B cell (primary cell): ENCODE measurements at places on chromosomes 4 and X. TPM values are rescaled to one million over a fixed set of nuclear protein-coding genes. Genes with fewer than 3 reads are reported as not detected.

The BGN gene
- total RNA-seq = not detected in 2 replicates

The DNAAF6 gene
- not detected in 2 replicates for total RNA-seq

DNA sequence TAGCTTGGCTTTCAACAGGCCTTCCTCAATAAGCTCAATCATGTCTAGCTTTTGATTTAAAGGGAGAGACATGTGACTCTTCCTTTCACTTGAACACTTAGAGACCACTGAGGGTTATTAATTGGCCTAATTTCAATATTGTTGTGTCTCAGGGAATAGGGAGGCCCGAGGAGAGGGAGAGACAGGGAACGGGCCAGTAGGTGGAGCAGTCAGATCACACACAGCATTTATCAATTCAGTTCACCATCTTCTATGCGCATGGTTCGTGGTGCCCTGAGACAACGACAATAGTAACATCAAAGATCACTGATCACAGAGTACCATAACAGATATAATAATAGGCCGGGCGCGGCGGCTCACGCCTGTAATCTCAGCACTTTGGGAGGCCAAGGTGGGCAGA, 17.8 kb downstream of the ZNF81 start:
- peak; percentile 34 for DNase-seq

DNA sequence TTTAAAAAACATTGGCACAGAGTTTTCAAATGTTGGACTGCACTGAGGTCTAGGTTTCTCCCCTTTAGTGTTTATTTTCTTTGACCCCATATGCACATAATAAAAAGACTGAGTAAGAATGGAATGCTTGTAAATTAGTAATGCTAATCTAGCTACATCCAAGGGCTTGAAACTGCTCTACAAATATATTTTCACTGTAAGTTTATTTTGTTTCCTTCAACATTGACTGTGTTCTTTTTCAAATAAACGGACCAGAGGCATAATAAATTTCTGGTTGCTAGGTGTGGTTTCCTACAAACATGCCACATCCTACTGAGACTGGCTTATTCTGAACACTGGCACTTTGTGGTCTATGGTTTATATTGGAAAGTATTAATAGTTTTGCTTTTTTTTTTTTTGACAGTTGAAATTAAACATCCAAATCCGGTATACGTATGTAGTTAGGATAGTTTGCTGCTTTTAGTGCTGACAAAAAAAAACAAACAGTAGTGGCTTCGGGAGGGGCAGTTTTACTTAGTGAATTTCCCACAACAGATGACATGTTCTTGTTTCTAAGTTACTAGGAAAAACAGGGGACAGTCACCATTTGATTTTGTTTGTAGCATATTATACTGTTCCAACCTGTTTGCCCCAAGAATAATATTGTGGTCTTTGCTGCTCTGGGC, 13.2 kb downstream of the CA5B start:
- peak; percentile 72 for DNase-seq

DNA sequence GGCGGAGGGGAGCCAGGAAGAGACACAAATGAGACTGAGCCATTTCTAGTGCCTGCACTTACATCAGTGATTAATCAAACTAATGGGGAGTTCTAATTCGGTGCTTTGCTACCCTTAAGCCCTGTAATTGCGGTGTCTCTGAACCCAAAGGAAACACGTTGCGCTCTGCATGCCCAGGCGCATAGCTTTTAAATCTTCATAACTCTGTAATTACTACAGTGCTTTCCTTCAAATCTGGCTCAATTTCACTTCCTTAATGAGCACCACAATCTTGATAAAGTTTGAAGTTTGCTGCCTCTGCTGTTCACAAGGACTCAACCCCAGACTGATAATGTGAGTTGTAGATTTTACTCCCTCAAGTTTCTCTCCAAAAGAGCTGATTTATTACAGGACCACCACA, 5.7 kb upstream of the NHS start:
- no peak for DNase-seq
